ENCODE measurements at places on chromosomes 5 and 9. TPM values are rescaled to one million over a fixed set of nuclear protein-coding genes. Genes with fewer than 3 reads are reported as not detected.

IGFBPL1 gene
- total RNA-seq: 36.7 TPM

MED22 gene
- 51.2 TPM for total RNA-seq

CFAP90 gene
- 0.33 TPM for total RNA-seq

PPIP5K2 gene
- 67.6 TPM for total RNA-seq

FOXD4L3 gene
- not detected for total RNA-seq

TDRD7 gene
- 2.8 TPM for total RNA-seq

NDUFA8 gene
- total RNA-seq: 70.7 TPM

GPR107 gene
- 33.2 TPM for total RNA-seq

OCLN gene
- 70.6 TPM for total RNA-seq

PAEP gene
- total RNA-seq: not detected

SLC6A18 gene
- not detected for total RNA-seq

IL3 gene
- total RNA-seq: not detected

LRRC26 gene
- 1.1 TPM for total RNA-seq

ANKRD18A gene
- 12.9 TPM for total RNA-seq

Data from WTC11 (cell line).